ENCODE measurements at places on chromosomes 4 and X. TPM values are rescaled to one million over a fixed set of nuclear protein-coding genes. Genes with fewer than 3 reads are reported as not detected.

IBSP gene
- not detected for total RNA-seq

ZNF518B gene
- total RNA-seq, result 4.1 TPM

MAGEA8 gene
- not detected for total RNA-seq

SSX2B gene
- not detected for total RNA-seq

KLF8 gene
- not detected for total RNA-seq

EGFL6 gene
- total RNA-seq, result not detected

BGN gene
- not detected for total RNA-seq

SGCB gene
- total RNA-seq, result 23.9 TPM

HS3ST1 gene
- 0.30 TPM for total RNA-seq

GABRA4 gene
- not detected for total RNA-seq

C4orf50 gene
- not detected for total RNA-seq

PARM1 gene
- 0.61 TPM for total RNA-seq

BEX5 gene
- total RNA-seq, result not detected

MSANTD1 gene
- total RNA-seq, result not detected

RNF150 gene
- total RNA-seq, result 0.29 TPM

ENPEP gene
- total RNA-seq, result not detected

HMX1 gene
- 0.13 TPM for total RNA-seq

CT45A10 gene
- 0.23 TPM for total RNA-seq

SCML1 gene
- total RNA-seq, result 6.7 TPM

All from A549 treated with DMSO at 1 μM for 4 hours (cell line).